ENCODE measurements at places on chromosomes 5 and 9. TPM values are rescaled to one million over a fixed set of nuclear protein-coding genes. Genes with fewer than 3 reads are reported as not detected.

- H3K27ac ChIP-seq = no peak overlapping the region
- peaks cover 35% of the 10 kb centered on the region for H3K36me3 ChIP-seq
- H3K4me3 ChIP-seq = no peak overlapping the region
- peaks cover 12% of the 10 kb centered on the region for H3K4me1 ChIP-seq
These were observed 70.2 kb downstream of the FNBP1 start for GRCh38 chr9:129972816-129973215.

DNA sequence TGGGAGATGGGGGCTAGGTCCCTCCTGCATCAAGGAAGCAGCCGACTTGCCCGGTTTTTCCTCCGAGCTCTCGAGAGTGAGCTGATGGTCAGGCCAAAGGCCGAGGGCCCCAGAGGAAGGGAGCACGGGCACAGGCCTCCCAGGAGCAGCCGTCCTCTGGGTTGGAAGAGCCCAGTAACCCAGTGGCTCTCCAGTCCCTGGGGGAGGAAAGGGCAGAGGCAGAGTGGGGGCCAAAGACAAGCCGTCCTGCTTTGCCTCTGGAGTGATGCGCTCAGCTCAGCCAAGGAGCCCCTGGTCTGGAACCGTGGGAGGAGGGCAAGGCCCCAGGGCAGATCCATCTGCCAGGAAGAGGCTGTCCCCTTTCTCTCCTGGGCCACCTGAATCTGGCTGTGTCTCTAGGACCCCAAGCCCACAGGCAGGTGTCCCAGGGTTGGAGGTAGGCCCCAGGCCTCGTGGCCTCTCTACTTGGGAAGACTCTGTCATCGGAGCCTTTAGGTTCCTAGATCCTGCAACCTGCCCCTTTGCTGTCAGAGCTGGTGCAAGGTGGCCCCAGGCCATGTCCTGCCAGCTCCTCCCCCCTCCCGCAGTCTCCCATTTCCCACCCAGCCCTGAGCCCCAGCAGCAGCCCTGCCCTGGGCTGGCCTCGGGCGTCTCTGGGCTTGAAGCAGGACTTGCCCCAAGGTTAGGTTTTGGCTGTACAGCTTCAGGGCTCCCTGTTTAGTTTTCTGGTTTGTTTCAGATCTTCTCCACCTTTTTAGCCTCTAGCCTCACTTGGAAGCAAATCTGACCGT is 224.1 kb downstream of the CACNA1B start:
- no peaks in the 10 kb centered on the region for H3K4me1 ChIP-seq
- no peak for DNase-seq
- no peak overlapping the region for H3K4me3 ChIP-seq
- peaks cover 2% of the 10 kb centered on the region for H3K27me3 ChIP-seq

DNA sequence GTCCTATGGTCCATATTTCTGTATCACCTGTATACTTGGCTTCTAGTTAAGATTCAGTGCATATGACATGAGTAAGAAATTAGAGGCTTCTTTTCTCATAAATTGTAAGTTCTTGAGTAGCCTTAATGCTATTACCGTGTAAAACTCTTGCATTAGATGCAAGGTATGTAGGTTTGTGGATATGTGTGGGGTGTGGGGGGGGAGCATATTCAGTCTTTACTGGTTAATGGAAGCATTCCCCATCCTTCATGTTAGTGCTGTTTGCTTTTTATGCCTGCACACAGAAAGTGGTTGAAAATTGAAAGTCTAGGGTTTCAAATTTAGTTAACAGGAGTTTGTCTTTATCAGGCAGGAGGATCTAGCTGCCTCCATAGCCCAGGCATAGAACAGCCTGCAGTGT is 16.1 kb downstream of the RAI14 start:
- H3K36me3 ChIP-seq = peaks cover 6% of the 10 kb centered on the region
- no peak overlapping the region for H3K4me3 ChIP-seq
- no peak overlapping the region for H3K27ac ChIP-seq
- no peaks in the 10 kb centered on the region for H3K27me3 ChIP-seq

DNA sequence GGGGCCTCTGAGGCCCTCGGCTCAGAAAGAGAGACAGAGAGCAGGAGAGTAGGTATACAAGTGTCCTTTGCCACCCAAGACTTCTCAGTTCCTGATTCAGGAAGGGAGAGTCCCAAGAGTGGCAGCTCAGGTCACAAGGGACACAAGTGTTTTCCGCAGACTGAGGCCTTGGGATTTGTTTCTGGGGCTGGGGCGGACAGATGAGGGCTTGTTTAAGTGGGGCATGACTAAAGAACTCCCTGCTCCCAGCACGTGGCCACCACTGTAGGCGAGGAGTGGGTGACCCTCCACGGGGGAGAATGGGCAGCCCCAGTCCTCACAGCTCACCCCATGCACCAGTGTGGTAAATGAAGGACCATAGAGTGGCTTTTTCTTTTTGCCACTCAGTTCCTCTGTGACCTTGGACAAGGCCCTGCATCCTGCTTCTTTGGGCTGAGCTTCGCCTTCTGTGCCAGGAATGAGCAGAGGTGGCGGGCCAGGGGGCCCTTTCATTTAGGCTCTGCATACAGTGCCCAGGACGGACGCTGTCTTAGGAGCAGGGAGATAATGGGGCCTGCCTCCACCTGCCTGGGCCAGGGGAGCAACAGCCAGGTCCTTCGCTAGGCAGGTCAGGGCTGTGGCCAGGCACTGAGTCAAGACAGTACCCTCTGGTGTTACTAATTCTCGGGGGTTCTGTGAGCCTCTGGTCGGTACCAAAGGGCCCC is 50.8 kb downstream of the AMBP start:
- no peaks in the 10 kb centered on the region for H3K27me3 ChIP-seq
- no peak overlapping the region for H3K4me3 ChIP-seq
- no peaks in the 10 kb centered on the region for H3K36me3 ChIP-seq
- no peak for DNase-seq

GRCh38 chr5:41856644-41857491 is 13.4 kb downstream of the OXCT1 start:
- H3K4me3 ChIP-seq = no peak overlapping the region
- H3K4me1 ChIP-seq = no peaks in the 10 kb centered on the region
- H3K27me3 ChIP-seq = no peaks in the 10 kb centered on the region
- peak; percentile 81 for DNase-seq
- no peak overlapping the region for H3K27ac ChIP-seq

DNA sequence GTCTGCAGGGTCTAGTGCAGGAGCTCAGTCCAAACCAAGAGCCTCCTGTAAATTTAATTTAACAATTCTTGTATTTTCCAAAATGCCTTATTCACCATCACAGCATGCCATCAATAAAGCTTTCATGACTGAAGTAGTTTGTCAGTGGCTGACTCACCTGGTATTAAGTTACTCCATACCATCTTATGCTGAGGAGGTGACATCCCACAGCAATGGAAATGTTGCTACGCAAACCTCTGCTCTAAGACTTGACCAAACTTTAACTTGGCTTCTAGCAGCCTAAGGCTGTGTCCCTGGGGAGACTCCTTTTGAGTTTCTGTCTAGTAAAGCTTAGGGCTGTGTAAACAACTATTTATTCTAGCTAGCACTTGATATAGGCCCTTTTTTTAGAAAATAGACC is 1231.3 kb upstream of the CDH18 start:
- H3K36me3 ChIP-seq = no peaks in the 10 kb centered on the region
- H3K27ac ChIP-seq = no peak overlapping the region
- H3K4me3 ChIP-seq = no peak overlapping the region

FOXD4L5 gene
- total RNA-seq = 0.52 TPM

PPP3R2 gene
- total RNA-seq = not detected

SPINK6 gene
- total RNA-seq = 1.9 TPM

Data from MCF 10A (cell line).